Activated T-helper 1 cell treated with anti-CD3 and anti-CD28 coated beads, Interleukin-12 subunit alpha, Interleukin-12 subunit beta, Interleukin-2, Interleukin-4 antibody, amounts not matched to agents 30 ng/mL and 10 ng/mL and 1 ng/mL, durations not matched to agents 14 hours and 24 hours and 36 hours (primary cell): ENCODE measurements at places on chromosomes 16 and 17. TPM values are rescaled to one million over a fixed set of nuclear protein-coding genes. Genes with fewer than 3 reads are reported as not detected.

Gene TMC5
- total RNA-seq, result 0.10 and 0.26 TPM in 2 replicates

Gene ELMO3
- 8.5 and 9.0 TPM in 2 replicates for total RNA-seq

Gene TPSD1
- not detected in 2 replicates for total RNA-seq

Gene CUEDC1
- 0.37 TPM in 1 of 2 replicates, not detected in the other for total RNA-seq

Gene RNF222
- total RNA-seq, result not detected in 2 replicates

Gene SPATA22
- not detected in 2 replicates for total RNA-seq

Gene ARHGAP27
- total RNA-seq, result 47.9 and 59.1 TPM in 2 replicates

Gene SOX15
- 0.20 and 0.78 TPM in 2 replicates for total RNA-seq

Gene ARRB2
- total RNA-seq, result 202 and 204 TPM in 2 replicates

Gene TLCD3B
- total RNA-seq, result 1.6 and 1.9 TPM in 2 replicates

Gene ATAD5
- total RNA-seq, result 26.2 and 28.7 TPM in 2 replicates

Gene DHRS13
- 34.6 and 34.9 TPM in 2 replicates for total RNA-seq

Gene CES5A
- not detected in 2 replicates for total RNA-seq

Gene FOXC2
- not detected in 2 replicates for total RNA-seq

Gene JPH3
- total RNA-seq, result 0.15 TPM in 1 of 2 replicates, not detected in the other

Gene KCNAB3
- 9.9 and 10.8 TPM in 2 replicates for total RNA-seq

Gene NOXO1
- total RNA-seq, result 0.24 TPM in 1 of 2 replicates, not detected in the other

Gene SAMD14
- total RNA-seq, result 1.6 and 3.6 TPM in 2 replicates

Gene RHBDL3
- 0.10 and 0.26 TPM in 2 replicates for total RNA-seq

Gene MARCHF10
- total RNA-seq, result not detected in 2 replicates

Gene TLCD1
- 9.5 and 11.5 TPM in 2 replicates for total RNA-seq

Gene SHISA9
- total RNA-seq, result 0.18 TPM in 1 of 2 replicates, not detected in the other

Gene CYTH1
- 147 TPM in 2 replicates for total RNA-seq

Gene PRDM7
- total RNA-seq, result not detected in 2 replicates

Gene COX4I1
- total RNA-seq, result 544 and 558 TPM in 2 replicates

Gene STX8
- total RNA-seq, result 45.4 and 47.2 TPM in 2 replicates
